ENCODE measurements at places on chromosomes 5 and 9. TPM values are rescaled to one million over a fixed set of nuclear protein-coding genes. Genes with fewer than 3 reads are reported as not detected.

Gene NANS
- 44.7 TPM for polyA plus RNA-seq

Gene ZBTB34
- 0.81 TPM for polyA plus RNA-seq

Gene SLC23A1
- polyA plus RNA-seq: not detected

Gene GKAP1
- 1.6 TPM for polyA plus RNA-seq
